ENCODE measurements at places on chromosomes 12 and 14.

DNA sequence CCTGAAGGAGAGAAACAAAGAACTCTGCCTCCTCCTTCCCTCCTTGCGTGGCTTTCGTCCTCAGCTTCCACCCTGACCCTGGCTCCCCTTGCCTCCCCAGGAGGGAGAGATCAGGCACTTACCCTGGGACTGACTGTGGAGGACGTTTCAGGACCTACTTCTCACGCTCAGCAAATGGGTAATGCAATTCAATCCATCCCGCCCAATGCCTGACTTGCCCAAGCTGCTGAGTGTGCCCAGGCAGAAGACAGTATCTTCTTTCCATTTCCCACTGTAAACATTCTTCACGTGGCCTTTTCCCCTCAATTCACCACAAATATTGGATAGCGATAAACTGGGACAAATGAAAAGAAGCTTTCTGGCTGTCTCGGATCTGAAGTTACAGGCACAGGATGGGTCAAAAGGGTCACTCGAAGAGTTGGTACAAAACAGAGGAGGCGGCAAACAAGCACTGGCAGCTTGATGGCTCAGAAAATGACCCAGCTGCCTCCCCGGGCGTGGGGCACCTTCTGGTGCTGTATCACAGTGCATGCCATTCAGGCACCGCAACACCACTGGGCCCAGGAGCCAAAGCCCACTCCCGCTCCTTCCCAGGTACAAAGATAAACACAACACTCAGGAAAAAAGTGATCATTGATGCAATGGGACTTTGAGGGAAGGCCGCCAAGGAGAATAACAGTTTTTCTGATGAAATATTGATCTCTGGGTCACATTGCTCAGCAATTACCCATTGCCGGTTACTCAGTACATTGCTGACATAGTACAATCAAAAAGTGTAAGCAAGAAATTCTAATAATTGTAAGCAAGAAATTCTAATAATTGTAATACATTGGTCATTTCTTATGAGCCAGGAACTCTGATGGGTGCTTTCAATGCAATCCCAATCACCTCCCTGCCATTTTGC, 65.8 kb downstream of the TRIM9 start:
- DNase-seq = no peak

DNA sequence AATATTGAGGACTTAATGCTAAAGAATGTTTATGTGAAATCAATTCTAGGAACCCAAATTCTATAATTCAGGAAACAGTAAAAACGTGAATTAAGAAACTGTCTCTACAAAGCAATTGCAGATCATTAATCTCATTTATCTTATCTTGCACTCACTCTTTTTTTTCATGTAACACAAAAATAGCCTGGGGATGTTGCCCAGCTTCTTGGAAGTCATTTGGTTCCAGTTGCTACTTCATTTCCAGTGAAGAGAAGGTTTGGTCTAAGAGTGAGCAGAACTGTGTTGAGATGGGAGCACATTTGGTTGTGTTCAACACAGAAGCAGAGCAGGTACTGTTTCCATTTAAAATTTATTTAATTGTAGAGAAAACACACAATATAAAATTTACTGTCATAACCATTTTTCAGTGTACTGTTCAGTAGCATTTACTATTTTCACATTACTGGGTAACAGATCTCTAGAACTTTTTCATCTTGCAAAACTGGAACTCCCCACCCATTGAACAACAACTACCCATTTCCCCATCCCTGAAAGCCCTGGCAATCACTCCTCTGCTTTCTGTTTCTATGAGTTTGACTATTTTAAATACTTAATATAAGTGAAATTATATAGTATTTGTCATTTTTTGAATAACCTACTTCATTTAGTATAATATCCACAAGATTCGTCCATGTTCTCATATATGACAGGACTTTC, 9.7 kb downstream of the CLEC6A start:
- DNase-seq = no peak

GRCh38 chr12:29574500-29574899, 77.0 kb upstream of the OVCH1 start:
- DNase-seq = no peak

GRCh38 chr12:47276621-47277309, 197.0 kb upstream of the AMIGO2 start:
- DNase-seq = peak; percentile 67

GRCh38 chr12:30422844-30423243, 272.8 kb downstream of the IPO8 start:
- DNase-seq = no peak

GRCh38 chr14:54146601-54147000, 190.0 kb upstream of the BMP4 start:
- DNase-seq = no peak

GRCh38 chr12:91717804-91718203, 427.8 kb downstream of the BTG1 start:
- DNase-seq = no peak

DNA sequence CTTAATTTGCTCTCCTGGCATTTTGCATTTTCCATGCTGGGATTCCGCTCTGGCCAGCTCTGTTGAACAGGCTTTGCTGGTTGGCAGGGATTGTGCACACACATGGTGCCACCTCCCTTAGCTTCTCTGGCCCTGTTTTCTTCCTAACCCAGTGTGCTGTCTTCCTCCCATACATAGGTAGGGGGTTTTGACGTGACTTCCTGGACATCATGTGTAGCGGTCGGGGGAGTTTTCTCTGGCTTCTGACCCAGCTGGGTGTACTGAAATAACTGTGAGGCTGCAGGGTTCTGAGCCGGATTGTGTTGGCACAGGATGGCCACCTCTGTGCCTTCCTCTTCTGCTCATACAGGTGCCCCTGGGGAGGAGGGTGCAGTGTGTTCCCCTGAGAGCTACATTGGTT, 25.7 kb downstream of the C14orf132 start:
- DNase-seq = no peak

DNA sequence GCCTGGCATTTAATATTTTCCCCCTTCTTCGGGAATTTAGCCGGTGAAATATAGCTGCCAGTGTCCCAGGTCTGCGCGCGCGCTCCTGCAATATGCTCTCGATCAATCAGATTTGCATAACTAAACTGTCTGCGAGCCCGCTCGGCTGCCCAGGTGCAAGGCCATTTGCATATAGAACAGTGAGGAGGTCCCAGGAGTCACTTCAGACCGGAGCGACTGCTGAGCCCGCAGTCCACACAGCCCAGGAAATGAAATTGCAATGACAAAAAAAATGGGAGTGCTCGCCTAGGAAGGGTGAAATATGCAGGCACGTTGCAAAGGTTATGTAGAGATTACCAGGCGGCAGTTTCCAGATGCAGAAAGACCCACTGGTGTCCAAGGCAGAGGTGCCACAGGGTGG, 228.5 kb downstream of the VRK1 start:
- no peak for DNase-seq

DNA sequence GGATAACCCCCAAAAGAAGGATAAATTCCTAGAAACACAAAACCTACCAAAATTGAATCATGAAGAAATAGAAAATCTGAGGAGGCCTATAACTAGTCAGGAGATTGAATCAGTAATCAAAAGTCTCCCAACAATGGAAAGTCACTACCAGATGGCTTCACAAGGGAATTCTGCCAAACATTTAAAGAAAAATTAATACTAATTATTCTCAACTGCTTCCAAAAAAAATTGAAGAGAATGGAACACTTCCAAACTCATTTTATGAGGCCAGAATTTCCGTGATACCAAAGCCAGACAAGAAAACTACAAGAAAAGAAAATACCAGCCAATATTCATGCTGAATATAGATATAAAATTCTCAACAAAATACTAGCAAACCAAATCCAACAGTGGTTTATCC, 7.8 kb upstream of the ABCC9 start:
- DNase-seq = no peak

DNA sequence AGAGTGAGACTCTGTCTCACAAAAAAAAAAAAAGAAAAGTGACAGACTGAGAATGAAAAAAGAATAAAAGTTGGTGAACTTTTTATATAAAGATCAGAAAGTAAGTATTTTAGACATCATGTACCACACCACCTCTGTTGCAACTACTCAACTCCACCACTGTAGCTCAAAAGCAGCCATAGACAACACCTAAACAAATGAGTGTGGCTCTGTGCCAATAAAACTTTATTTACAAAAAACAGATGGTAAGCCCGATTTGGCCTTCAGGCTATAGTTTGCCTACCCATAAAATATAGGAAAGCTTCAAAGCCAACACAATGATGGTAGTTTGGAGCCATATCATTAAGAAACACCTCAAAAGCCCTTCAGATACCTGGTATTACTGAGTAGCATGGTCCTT, 154.5 kb upstream of the FOXN3 start:
- no peak for DNase-seq

GRCh38 chr14:56933446-56933845, 123.2 kb upstream of the OTX2 start:
- no peak for DNase-seq

DNA sequence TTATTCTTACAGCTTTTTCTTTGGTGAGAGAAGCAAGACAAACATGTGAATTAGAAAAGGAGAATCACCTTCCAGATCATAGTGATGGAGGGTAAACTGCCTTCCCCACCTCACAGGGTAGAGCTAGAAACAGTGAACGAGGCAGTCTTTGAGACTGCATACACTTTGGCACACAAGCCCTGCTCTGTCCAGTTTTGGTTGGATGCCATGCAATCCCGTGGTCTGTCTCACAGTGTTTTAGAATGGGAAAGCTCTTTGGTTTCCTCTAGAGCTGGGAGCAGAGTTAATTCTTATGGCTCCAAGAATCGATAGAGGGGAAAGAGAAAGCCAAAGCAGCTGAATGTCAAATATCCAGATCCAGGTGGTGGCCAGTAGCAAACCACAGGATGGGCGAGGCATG, 21.9 kb downstream of the TDP1 start:
- DNase-seq = no peak

- no peak for DNase-seq
These were observed 5.8 kb upstream of the HCAR3 start for GRCh38 chr12:122722387-122722786.

DNA sequence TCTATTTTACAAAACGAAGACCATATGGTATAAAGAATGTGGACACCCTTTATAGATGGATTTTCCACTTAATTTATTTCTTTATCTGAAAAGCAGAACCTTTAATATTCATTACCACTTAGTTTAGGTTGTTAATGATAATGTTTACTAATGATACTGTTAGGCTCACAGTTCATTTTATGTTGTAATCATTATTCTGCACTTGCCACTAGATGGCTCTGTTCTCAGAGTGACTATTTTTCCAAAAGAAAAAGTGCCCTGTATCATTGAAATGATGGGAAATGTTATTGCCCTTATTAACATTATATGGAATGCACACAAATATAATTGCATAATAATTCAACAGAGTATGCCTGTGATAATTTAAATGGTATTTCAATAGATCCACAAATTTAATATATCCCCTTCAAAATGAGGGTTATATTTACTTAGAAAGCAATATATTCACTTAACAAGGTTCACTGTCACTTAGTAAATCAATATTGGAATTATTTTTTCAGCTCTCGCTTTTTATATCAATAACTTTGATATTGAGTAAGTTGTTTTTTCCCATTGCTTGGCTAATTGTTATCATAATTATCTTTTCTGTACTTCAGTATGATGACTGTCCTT, 95.7 kb downstream of the PDE3A start:
- peak; percentile 9 for DNase-seq

GRCh38 chr12:88895634-88896033, 315.4 kb upstream of the KITLG start:
- DNase-seq = no peak

- no peak for DNase-seq
These were observed 303.9 kb downstream of the CACNA1C start for GRCh38 chr12:2356601-2357125.

DNA sequence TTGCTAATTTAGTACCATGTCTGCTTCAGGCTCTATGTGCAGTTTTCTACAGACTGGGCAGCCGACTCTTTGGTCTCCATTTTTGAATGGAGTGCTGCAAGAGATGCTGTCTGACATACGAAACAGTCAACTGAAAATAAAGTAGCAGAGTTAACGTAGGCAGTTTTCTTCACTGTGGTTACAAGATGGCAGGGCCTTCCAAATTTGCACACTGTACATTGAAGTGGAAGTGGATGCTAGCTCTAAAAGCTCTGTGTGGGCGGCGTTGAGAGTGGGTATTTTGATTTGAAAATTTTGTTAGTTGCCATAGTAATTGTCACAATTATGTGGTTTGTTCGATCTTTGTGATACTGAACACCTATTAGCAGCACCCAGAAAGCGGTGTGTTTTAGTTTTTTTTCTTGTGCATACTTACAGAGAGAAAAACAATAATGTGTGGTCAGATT, 154.9 kb upstream of the ATP2B1 start:
- DNase-seq = no peak

- DNase-seq = no peak
These were observed 21.3 kb upstream of the CABP1 start for GRCh38 chr12:120618954-120619615.

DNA sequence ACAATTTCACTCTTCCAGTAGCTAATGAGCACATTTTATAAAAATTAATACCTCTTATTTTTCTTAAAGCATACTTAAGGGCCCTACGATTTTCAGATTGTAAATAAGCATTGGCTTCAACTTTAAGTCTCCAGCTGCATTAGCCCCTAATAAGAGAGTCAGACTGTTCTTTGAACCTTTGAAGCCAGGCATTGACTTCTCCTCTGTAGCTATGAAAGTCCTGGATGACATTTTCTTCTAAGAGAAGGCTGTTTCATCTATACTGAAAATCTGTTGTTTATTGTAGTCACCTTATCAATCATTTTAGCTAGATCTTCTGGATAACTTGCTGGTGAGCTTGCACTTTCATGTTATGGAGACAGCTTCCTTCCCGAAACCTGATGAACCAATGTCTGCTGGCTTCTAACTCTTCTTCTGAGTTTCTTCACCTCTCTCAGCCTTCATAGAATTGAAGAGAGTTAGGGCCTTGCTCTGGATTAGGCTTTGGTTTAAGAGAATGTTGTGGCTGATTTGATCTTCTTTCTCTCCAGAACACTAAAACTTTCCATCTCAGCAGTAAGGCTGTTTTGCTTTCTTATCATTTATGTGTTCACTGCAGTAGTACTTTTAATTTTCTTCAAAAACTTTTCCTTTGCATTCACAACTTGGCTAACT, 377.1 kb upstream of the RGS6 start:
- no peak for DNase-seq

GRCh38 chr14:24890716-24891115, 159.2 kb downstream of the STXBP6 start:
- DNase-seq = no peak

DNA sequence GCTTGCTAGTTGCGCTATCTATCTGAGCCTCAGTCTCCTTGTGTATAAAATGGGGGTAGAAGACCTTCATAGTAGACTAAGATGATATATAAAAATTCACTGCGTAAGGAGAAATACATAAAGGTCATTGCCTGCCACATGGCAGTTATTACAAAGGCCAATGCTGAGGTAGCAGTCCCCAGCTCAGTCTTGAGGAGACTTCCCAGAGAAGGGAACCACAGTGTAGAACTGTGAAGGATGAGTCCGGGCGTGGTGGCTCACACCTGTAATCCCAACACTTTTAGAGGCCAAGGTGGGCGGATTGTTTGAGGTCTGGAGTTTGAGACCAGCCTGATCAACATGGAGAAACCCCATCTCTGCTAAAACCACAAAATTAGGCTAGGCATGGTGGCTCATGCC, 17.1 kb upstream of the SP7 start:
- no peak for DNase-seq

- no peak for DNase-seq
These were observed 40.6 kb upstream of the LRTM2 start for GRCh38 chr12:1779783-1780182.

Measured in hematopoietic multipotent progenitor cell treated with erythropoietin and hydrocortisone succinate and interleukin-3 and kit ligand, for 15 days (in vitro differentiated cells).